Activated CD8-positive, alpha-beta memory T cell treated with anti-CD3 and anti-CD28 coated beads for 24 hours (primary cell): ENCODE measurements at places on chromosomes 12 and 14.

DNA sequence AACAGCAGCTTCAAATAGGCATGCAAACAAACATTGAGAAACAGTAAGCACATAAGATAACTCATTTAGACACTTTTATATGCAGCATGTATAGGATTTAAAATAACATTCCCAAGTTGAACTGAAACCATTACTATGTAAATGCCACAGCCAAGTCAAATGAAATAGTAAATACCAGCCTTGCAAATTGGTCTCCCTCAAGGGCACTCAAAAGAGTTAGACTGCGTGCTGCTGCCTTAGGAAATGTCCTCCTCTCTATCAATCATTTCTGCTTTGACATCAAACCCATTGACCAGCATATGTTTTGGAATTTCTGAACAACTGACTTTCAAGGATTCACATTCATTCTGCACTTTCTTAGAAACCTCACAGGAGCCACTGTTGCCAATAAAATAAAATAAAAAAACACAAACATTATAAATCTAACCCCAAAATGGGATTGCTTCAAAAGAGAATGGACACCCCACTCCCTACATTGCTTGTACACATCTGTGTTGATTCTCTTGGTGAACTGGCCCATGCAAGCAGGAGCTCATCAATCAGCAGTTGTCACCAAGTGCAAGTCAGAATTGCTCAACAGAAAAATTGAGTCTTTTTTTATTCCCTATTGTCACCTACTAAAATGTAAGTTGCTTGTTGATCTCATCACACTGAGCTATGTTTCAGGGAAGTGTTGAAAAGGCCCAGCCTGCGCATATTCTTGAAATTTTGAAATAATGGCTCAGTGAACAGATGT, 256.2 kb downstream of the DAD1 start:
- no peak for DNase-seq

DNA sequence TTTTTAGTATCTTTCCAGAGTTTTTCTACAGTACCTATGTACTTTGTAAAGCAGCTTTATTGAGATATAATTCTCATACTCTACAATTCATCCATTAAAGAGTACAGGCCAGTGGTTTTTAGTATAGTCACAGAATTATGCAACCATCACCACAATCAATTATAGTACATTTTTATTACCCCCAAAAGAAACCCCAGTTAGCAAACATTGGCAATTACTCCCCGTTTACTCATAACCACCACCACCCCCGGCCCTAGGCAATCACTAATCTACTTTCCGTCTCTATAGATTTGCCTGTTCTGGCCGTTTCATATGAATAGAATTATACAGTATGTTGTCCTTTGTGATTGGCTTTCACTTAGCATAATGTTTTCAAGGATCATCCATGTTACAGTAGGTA, 119.8 kb downstream of the KICS2 start:
- no peak for DNase-seq

GRCh38 chr12:125734137-125734536, 668.9 kb downstream of the AACS start:
- no peak for DNase-seq

- DNase-seq, result no peak
Observed at GRCh38 chr14:82850576-82850975, 1316.9 kb upstream of the SEL1L start.

DNA sequence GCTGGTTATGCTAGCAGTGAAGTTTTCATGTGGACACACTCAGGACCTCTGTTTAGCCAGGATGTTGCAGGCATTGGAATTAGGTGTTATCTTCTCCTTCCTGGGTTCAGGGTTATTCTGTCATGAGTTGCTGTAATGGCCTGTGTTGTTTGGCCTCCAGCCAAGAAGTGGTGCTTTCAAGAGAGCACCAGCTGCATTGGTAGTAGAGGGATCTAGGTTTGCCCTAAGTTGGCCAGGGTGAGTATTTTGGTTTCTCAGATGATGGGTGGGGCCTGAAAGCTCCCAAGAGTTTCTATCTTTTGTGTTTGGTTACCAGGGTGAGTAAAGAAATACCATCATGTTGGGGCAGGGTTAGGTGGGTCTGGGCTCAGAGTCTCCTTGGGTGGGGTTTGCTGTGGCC, 2.7 kb upstream of the GZMH start:
- no peak for DNase-seq

- no peak for DNase-seq
Observed at GRCh38 chr12:105317942-105318621, 12.4 kb upstream of the C12orf75 start.

DNA sequence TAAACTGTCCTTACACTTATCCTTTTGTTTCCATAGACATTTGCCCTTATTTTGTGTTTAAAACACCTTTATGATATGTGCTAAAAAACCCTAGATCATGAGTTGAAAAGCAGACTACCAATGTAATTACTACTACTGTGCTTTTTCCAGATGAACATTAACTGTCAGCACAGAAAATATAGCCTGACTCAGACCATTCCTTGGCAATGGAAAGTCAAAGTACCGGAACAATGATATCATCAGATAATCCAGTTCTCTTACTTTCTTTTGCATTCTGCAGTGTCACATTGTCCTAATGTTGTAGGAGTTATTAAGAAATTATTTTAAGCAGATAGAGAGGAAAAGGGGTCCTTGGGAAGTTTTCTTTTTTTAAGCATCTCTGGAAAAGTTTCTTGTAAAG, 1189.0 kb upstream of the FLRT2 start:
- no peak for DNase-seq

GRCh38 chr14:73719791-73720190, 5.6 kb upstream of the PNMA1 start:
- no peak for DNase-seq

GRCh38 chr12:124338448-124338847, 43.6 kb downstream of the RFLNA start:
- DNase-seq, result no peak

DNA sequence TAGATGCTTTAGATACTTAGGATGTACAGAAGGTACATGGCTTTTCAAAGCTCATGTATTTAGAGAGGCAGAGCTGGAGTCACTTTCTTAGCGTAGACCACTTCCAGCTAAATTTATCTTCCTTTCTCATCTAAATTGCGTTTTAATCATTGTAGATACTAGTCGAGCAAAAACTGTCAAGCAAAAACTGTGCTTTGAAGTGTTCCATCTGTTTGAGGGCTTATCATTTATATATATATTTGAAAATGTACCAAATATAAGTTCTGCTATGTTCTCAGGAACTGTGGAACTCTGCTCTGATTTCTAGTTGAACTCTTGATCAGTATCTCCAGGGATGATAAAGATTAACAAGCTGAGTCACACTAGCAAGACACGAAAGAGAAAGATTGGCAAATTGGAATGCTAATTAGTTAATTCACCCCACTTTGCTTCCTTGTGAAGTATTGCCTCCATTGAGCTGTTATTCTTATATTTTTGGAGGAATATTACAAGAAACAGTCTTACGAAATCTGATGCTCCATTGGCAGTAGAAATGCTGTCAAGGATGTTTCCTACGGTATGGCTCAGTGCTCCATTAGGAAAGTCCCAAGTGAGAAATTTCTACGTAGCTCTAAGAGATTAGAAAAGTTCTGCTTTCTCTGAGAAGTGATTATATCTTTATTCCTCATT, 310.7 kb downstream of the AEBP2 start:
- no peak for DNase-seq
